Aorta (tissue), 5 donors: ENCODE measurements at places on chromosomes 7 and 10. TPM values are rescaled to one million over a fixed set of nuclear protein-coding genes. Genes with fewer than 3 reads are reported as not detected.

GRCh38 chr7:151514461-151515275 is 5.0 kb downstream of the RHEB start:
- no peak for DNase-seq

DNA sequence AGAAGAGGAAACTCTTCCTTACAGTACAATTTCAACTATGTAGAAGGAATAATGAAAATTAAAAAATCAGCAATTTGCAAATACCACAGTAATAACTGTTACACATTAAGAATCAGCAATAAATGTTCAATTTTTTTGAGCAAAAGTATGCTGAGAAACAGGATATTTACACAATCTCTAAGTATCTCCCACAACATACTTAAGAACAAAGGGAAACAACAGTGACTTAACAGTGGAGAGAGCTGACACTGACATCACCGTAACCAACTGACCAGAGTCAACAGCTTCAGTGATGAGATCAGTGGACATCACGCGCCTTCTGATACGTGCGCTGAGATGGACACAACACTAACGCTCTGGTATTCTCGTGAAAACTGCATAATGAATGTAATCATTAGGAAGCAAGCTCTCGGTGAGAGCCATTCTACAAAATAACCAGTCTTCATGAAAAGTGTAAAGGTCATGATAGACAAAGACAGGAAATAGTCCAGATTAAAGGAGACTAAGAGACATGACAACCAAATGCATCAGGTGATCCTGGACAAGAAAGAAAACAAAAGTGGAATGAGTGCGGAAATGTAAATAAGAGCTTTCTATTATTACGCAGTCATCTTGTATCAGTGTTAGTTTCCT is 82.6 kb downstream of the PIP4K2A start:
- no peak for DNase-seq

RSPH10B gene
- total RNA-seq, result not detected

PCLO gene
- 1.2 TPM for total RNA-seq

ASIC3 gene
- total RNA-seq, result 2.9 TPM

DNA sequence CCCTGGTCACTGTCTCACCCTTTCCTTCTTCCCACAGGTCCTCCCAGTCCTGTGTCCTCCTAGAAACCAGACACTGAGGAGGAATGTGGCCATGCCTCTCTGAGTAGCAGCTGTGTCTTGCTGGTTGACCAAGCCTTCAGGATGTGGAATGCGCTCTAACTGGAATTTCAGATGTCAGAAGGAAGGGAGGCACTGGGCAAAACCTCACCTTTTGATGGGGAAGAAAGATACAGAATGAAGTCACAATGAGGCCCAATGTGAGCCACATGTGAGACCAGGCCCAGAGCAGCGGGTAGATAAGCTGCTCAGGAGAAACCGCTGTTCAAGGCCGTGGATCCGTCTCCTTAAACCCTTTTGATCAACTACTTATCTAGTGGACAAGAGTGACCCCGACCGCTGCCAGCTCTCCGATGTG is 54.8 kb upstream of the ECHDC3 start:
- DNase-seq, result no peak

DNA sequence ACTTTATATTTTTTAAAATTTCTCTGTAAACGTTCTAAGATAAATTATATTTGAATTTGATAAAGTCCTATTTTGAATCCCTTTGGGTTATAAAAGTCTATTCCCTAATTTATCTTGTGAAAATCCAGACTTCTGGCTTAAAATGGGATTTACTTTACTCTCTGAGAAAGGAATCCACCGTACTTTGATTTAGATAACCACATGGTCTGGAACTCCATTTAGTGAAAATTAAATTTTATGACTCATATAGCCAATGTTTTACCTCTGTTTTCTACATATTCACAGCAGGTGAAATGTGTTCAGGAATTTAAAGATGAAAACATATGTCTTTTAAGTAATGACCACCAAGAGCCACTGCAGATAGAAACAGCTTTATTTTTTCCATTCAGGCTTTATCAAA is 141.8 kb upstream of the FGFR2 start:
- DNase-seq, result no peak

TAS2R5 gene
- total RNA-seq, result 5.0 TPM

GRCh38 chr7:122468945-122469344 is 164.4 kb upstream of the FEZF1 start:
- no peak for DNase-seq

CFTR gene
- total RNA-seq, result 0.30 TPM

DNA sequence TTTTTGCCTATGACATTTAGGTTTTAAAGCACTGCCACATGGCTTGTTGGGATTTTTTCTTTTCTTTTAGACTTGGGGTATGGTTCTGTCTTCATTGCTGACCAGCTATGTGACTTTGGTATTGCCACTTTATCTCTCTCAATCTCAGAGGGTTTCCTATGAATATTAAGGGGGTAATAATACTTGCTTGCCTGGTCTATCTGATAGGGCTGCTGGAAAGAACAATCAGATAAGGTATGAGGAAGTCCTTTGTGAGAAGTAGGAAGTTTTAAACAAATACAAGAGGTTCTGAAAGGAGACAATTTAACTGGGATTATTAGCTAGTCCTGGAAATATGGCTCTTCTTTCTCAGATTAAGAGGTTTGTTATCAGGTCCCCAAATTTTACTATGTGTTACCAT is 80.8 kb downstream of the ZNF92 start:
- DNase-seq, result no peak

GRCh38 chr7:130941322-130942210 is 207.6 kb upstream of the KLF14 start:
- no peak for DNase-seq

GRCh38 chr10:6363511-6363910 is 160.8 kb downstream of the PFKFB3 start:
- no peak for DNase-seq

CUBN gene
- total RNA-seq, result 5.2 TPM

- DNase-seq, result no peak
These were observed 19.1 kb upstream of the LRRC18 start for GRCh38 chr10:48958598-48959190.

GDF10 gene
- 3.8 TPM for total RNA-seq

DNA sequence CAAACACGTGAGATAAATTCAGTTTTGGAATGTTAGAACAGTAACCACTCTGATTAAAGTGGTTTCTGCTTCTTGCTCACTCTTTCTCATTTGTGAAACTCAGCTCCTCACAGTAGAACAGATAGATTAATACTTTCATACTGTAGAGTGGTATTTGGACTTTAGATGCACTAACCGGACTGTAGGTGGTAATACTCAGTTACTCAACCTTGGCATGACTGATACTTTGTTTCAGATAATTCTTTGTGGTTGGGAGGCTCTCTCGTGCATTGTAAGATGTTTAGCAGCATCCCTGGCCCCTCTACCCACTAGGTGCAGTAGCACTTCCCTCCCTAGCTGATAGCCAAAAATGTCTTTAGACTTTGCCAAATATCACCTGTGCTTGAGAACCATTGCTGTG is 37.6 kb downstream of the MCU start:
- no peak for DNase-seq

DNA sequence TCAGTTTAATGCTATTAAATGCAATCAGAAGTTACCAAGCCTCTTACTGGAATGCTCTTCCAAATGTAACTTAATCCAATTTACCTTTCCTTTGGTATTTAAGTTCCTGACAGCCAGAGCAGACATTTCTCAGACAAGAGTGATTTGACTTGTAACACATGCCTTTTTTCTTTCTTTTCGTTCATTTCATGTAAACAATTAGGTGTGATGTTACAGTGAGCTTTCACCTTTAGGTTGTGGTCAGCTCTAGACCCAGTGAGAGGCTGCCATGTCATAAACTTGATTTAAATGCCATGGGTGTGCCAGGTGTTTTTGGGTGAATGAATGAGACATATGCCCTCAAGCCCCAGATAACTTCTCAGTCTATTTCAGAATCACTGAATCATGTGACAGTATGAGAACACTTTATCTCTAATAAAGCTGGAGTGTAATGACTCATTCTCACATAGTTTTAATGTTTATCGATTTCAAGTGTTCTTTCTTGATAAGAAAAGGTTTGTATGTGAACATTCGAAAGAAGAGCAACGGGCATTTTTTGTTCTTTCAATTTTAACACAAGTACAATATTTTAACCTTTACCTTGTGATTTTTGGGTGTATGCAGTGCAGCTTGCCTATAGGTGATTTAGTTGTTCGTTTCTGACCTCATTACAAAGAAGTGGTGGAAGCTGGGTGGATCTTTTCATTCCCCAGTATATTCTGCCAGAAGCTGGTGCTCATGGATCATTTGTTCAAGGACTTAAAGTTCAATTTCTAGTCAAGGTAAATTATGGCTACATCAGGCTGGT is 61.5 kb downstream of the CHN2 start:
- DNase-seq, result no peak

GRCh38 chr7:99557940-99558305 is 519 bp upstream of the ZNF655 start:
- no peak for DNase-seq

DNA sequence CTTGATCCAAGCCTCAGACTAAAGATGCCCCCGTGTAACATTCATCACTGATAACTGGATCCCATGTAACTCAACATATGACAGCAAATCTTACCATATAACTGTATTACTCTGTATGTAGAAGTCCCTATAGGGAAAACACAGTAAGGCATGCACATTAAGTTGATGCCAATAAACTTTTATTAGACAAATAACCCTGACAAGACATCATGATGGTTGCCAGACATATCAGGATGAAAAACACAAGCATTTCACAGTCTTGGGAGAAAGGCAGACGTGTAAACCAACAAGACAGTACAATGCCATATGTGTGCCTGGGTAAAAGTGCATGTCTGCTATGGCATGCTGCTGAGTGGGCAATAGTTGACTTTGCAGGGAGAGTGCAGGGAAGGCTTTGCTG is 142.2 kb downstream of the HERPUD2 start:
- DNase-seq, result no peak

- no peak for DNase-seq
These were observed 103.9 kb upstream of the STK17A start for GRCh38 chr7:43479042-43479441.

DNA sequence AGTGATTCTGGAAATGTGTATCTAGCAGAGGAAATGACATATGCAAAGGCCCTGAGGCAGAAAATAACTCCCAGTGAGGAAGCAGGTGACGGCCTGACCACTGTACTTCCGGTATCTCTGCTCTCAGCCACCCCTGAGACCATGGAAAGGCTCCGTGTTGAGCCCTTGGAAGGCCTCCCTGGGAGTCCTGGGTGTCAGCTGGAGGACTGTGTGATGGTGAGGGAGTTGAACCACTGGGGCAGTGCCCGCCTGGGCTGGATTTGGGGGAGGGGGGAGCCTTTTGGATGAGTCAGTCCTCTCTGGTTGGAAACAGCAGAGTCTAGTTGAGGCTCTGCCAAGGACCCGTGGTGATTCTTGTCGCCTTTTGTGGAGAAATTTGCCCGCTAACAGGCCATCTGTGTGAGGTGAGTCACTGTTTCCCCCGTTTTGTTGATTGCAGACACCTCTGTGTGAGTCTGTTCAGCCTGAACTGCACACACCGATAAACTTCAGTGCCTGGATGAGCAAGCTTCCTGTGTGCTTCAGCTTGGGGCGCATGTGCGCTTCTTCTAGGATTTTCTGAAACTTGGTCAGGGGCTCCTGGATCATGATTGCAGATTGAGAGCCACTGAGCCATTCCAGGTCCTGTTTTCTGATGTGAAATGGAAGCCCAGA is 98.6 kb downstream of the GRK5 start:
- DNase-seq, result peak; percentile 94

GRCh38 chr7:91239171-91239604 is 25.0 kb upstream of the FZD1 start:
- no peak for DNase-seq

C10orf67 gene
- total RNA-seq, result not detected

DNA sequence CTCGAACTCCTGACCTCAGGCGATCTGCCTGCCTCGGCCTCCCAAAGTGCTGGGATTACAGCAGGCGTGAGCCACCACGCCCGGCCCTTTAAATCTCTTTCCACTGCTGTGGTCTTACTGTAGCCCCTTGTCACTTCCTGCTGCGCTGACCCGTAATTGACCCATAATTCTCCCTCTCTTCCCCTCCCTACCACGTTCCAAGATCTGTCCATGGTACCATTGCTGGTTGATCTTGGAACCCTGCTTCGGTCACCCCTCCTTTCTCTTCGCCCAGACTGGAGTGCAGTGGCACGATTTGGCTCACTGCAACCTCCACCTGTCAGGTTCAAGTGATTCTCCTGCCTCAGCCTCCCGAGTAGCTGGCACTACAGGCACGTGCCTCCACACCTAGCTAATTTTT is 6.5 kb downstream of the POR start:
- DNase-seq, result no peak

HYAL4 gene
- total RNA-seq, result not detected

GRCh38 chr7:4722308-4722707 is 40.2 kb downstream of the FOXK1 start:
- DNase-seq, result no peak

DNA sequence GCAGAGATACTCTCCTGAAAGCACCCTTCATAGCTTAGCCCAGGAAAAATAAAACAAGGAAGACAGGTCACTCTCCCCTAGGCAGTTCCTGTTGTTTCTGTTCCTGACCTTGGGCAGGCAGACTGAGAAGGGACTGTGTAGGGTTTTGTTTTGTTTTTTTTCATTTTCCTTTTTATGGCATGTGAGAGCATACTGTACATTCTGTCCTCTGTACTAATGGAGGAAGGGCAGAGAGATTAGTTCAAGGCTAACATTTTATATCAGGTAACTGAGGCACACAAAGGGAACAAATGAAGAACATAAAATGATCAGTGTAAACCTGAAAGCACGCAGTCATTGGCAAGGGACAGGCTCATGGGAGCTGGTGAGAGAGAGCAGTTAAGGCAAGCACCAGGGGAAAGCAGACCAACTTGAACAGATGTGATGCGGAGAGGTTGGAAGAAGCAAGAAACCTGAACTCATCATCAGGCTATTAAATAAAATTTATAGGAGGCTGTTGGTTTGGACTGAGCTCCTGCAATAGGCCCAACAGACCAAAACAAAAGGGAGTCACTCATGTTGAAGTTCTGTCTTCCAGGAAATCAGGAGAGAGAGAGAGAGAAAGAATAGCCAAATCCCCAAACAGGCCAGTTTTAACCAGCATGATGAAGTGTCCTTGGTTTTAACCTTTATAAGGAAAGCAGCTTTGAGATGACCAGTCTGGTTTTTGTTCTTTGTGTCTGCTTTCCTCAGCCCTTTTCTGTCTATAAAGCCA is 34.1 kb upstream of the PDCD4 start:
- no peak for DNase-seq

DNA sequence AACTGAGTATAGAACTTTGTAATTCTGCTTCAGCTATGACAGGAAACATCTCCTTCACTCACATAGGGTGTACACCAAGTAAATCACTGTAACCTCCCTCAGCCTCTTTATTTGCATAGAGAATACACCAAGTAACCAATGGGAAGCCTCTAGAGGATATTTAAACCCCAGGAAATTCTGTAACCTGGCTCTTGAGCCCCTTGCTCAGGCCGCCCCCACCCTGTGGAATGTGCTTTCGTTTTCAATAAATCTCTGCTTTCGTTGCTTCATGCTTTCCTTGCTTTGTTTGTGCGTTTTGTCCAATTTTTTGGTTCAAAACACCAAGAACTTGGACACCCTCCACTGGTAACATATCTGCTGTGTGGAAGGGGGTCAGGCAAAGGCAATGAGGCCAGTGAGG is 60.2 kb downstream of the CLRN3 start:
- DNase-seq, result no peak

GRCh38 chr7:20350996-20351692 is 20.4 kb downstream of the ITGB8 start:
- no peak for DNase-seq

TRPV5 gene
- not detected for total RNA-seq
